ENCODE measurements at places on chromosomes 4 and X.

- no peak for DNase-seq
Observed at GRCh38 chr4:137307806-137308205, 224.5 kb downstream of the PCDH18 start.

DNA sequence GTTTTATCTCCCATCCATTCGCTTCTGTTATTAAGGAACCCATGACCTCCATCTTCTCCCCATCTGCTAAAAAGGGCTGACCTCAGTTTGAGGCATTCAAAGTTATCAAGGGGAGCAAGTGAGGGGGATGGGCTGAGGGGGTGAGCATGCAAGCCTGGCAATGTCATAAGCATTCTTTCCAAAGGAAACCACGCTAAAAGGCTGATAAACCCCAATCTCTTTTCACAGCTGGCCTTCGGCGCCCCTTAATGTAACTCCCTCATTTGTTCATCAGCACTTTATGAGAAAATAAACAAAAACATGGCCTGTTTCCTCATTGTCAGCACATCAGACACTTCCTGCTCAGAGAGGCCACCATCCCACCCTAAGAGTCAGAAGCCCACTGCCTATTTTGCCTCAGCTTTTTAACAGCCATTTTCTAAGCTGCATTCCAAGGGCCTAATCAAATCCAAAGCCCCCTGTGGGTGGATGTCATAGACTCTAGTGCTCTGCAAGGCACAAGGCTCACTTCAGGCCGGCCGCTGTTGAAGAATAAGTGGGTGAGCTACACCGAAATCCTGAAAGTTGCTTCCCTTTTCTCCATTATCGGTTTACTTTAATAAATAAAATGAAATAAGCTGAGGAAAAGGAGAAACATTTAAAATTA, 92.0 kb upstream of the SRD5A3 start:
- DNase-seq = no peak

- DNase-seq = no peak
Observed at GRCh38 chr4:151626228-151626627, 134.6 kb downstream of the GATB start.

DNA sequence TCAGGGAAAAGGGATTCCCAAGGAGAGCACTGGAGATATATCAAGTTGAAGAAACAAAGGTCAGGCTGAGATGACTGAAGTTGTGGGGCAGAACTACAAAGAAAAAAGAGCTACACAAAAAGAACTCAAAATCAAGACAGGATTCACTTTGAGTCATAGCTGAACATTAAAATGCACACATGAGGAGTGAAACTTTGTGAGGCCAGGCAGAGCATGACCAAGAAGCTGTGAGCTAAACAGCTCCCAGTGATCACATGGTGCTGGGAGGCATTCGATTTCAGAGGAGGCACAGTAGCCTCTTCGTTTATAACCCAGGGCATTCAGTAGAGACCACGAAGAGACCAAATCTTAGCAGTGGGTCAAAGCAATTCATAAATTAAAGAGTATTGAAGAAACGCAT, 145.3 kb downstream of the ATRX start:
- DNase-seq = no peak

DNA sequence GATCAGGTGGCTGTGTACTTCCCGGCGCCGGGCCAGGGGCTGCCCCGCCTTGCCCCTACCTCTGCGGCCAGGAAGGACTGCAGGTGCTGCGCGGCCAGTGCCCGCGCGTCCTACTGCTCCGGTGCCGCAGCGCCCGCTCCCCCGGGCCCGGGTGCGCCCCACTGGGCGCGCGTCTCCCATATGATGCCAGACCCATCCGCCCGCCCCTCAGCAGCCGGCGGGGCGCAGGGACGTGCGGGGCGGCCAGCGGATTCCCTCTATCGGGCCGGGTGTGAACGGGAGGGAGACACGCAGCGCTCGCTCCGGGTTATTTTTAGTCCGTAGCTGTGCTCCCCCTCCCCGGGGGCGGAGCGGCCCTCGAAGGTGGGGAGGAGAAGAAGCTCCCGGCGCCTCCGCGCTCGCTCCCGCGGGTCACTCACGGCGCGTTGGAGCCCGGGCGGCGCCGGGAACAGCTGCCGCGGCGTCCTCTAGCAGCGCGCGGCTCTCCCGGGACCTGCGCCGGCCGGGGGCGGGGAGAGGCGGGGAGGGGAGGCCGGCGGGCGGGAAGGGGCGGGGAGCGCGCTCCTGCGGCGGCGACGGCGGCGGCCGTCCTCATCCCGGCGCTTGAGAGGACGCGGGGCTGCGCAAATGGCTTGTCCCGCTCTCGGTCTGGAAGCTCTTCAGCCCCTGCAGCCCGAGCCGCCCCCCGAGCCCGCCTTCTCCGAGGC, 103.6 kb downstream of the UCHL1 start:
- DNase-seq = no peak

DNA sequence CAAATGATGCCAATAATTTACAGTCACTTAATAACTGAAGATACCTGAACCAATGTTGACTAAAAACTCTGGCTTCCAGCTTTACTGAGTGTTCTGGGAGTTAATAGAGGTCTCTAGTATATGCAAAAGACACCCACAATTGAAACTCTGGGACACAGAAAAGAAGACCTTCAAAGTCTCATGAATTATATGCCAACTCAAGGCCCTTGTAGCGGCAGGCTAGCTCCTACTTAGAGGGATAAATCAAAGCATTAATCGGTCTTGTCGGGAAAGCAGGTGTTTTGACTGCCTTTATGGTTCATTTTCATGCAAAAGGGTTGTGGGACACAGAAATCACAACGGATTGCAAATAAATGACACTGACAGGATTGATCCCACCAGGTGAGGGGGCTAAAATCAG, 55.9 kb downstream of the PCDH18 start:
- no peak for DNase-seq

GRCh38 chr4:158805635-158806471, 37.0 kb downstream of the FNIP2 start:
- DNase-seq = no peak

GRCh38 chrX:106874075-106874474, 29.1 kb downstream of the RIPPLY1 start:
- peak; percentile 8 for DNase-seq

- DNase-seq = no peak
Observed at GRCh38 chr4:184849185-184849584, 23.4 kb upstream of the ACSL1 start.

DNA sequence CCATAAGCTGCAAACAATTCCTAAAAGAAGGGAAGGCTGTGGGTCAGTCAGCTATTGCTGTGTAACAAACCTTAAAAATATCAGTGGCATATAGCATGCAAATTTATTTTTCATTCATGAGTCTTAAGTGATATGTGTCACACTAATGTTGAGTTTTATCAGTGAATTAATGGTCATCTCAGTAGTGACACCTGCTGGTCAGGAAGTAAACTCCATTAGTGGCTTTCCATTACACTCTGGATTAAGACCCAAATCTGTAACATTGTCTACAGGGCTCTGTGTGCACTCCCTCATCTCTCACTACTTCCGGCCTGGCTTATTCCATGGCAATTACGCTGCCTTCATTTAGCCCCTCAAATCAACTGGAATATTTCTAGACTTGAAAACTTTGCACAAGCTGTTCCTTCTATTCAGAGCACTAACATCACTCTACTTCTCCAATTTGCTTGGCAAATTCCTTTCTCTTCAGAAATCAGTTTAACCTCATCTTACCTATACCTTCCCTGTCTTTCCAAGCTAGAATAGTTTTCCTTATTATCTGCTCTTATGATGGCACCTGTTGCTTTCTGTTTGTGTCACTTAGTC, 217.3 kb upstream of the TAPT1 start:
- DNase-seq = no peak

- DNase-seq = no peak
Observed at GRCh38 chrX:41512394-41512793, 65.3 kb downstream of the NYX start.

- DNase-seq = no peak
Observed at GRCh38 chr4:120139392-120139791, 72.7 kb upstream of the MAD2L1 start.

DNA sequence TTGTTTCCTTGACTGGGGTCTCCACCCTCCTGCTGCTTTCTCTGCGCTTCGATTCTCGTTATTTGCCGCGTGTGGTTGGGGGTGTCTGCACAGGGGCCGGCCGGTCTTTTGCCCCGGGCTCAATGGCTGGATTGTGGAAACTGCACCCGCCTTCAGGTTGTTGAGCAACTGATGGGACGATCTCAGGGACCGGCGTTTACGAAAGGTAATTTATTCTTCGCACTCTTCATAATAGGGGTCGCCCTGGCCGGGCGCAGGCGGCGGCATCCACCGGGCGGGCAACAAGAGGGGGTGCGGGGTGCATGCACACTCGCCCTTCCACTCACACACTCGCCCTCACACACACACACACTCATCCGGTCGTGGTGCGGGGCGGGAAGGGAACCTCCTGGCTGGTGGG, 1.4 kb downstream of the ADGRL3 start:
- no peak for DNase-seq
